ENCODE measurements at places on chromosomes 7 and 10.

GRCh38 chr10:3090914-3091787, 23.8 kb downstream of the PFKP start:
- DNase-seq: peak; percentile 90

- DNase-seq: no peak
Measured at GRCh38 chr10:69916118-69916517, 114.4 kb downstream of the COL13A1 start.

GRCh38 chr7:26792006-26792405, 72.4 kb downstream of the SKAP2 start:
- DNase-seq: no peak

- no peak for DNase-seq
Measured at GRCh38 chr10:98795467-98795866, 348.7 kb upstream of the HPS1 start.

DNA sequence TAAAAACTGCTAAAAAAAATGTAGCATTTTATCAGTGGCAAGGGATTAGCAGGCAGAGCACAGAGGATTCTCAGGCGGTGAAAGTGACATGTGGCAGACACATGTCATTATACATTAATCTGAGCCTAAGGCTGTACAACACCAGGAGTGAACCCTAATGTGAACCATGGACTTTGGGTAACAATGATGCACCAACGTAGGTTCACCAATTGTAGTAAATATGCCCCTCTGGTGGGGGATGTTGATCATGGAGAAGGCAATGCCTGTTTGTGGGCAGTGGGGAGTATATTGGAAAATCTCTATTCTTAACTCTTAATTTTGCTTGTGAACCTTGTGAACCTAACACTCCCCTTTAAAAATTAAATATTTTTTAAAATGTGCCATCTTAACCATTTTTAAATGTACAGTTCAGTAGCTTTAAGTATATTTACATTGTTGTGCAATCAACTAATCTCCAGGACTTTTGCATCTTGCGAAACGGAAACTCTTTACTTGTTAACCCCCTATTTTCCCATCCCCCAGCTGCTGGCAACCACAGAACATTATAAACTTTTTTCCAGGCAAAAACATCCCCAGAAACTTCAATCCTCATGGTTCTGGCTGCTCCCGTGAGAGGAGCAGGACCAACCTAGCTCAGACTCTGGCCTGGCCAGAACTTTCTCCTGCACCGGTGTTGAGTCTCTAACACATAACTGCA, 29.9 kb downstream of the LRRC20 start:
- DNase-seq: no peak

GRCh38 chr7:100584683-100585510, 1.0 kb downstream of the LRCH4 start:
- DNase-seq: peak; percentile 47

DNA sequence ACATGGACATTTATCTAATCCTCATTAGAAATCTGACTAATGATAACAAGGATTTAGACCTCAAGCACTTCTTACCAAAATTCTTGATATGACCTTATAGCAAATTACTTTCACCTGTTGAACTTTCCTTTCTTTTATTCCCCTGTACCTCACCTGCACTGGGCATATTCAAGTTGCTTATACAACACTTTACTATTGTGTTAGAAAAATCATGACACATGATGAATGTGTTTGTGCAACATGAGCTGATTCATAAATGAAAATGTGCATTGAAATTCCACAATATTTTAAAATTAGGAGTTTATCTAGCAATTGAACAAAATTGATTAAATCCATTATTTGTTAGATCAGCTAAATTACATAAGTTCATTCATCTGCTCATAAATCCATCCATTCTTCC, 160.6 kb downstream of the CFTR start:
- DNase-seq: no peak

DNA sequence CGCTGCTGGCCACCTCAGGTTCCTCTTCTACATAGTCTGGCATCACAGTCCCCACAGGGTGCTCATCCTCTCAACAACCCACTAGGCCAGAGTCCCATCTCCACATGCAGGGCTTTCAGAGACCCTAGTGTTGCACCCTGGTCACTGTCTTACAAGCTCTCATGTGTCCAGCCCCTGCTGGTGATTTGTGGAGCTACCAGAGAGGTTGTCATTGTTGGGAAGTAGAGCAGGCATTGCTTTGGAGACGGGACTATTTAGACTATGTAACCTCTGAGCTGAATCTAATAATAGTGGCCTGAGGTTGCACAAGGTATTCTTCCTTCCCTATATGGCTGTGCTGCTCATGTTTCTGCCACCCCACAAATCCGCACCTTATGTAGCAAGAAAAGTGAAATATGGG, 135.3 kb upstream of the VWC2 start:
- DNase-seq: no peak

- DNase-seq: peak; percentile 11
Measured at GRCh38 chr7:18610331-18610948, 114.9 kb downstream of the HDAC9 start.

All from RCC 7860 (cell line).